ENCODE measurements at places on chromosomes 2 and 18. TPM values are rescaled to one million over a fixed set of nuclear protein-coding genes. Genes with fewer than 3 reads are reported as not detected.

DNA sequence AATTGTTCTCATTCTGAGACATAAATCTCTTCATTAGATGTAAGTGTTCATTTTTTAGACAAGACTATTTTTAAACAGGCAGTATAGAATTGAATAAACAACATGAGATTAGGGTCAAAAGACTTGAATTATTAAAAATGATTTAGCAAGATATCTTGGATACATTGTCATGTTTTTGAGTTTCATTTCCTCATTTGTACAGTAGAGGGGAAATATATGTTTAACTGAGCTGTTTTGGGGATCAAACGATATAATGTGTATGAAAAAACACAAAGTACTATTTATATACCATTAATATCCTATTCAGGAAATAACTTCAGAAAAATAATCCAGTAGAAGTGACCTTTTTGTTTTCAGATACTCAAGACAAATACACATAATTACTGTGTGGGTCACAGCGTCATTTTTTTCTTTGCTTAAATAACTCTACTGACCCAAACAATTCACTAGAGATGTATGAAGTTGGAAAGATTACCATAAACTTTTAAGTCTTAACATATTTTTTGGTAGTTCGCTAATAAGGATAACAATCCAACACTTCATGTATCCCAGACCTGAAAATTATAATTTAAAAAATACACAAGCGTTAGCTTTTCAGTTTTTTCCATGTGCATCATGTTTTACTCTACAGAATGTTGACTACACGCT lies 896 bp upstream of the ASXL3 start:
- H3K27me3 ChIP-seq: peaks cover 18% of the 10 kb centered on the region
- H3K27ac ChIP-seq: no peak overlapping the region
- no peak overlapping the region for H3K4me3 ChIP-seq
- no peaks in the 10 kb centered on the region for H3K36me3 ChIP-seq
- H3K4me1 ChIP-seq: peaks cover 4% of the 10 kb centered on the region
- no peak for DNase-seq

DNA sequence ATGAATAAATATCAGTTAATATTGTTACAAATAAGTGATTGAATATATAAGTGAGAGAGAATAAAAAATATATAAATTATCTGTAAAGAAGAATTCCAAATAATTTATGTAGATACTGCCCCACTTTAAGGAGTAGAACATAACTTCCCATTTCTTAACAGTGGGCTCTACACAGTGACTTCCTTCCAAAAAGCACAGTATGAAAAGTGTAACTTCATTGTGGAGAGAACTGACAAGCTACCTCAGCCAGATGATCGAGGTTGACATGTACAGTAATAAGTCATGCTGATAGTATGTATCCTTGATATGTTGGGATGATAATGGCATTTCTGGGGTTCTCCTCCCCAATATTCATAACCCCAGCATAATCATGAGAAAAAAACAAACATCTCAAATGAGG lies 191.9 kb upstream of the FN1 start:
- H3K27me3 ChIP-seq: no peaks in the 10 kb centered on the region
- H3K4me3 ChIP-seq: no peak overlapping the region
- no peak overlapping the region for H3K27ac ChIP-seq
- H3K4me1 ChIP-seq: no peaks in the 10 kb centered on the region
- no peak for DNase-seq
- H3K36me3 ChIP-seq: no peaks in the 10 kb centered on the region

DNAJC5G gene
- not detected for total RNA-seq

DNA sequence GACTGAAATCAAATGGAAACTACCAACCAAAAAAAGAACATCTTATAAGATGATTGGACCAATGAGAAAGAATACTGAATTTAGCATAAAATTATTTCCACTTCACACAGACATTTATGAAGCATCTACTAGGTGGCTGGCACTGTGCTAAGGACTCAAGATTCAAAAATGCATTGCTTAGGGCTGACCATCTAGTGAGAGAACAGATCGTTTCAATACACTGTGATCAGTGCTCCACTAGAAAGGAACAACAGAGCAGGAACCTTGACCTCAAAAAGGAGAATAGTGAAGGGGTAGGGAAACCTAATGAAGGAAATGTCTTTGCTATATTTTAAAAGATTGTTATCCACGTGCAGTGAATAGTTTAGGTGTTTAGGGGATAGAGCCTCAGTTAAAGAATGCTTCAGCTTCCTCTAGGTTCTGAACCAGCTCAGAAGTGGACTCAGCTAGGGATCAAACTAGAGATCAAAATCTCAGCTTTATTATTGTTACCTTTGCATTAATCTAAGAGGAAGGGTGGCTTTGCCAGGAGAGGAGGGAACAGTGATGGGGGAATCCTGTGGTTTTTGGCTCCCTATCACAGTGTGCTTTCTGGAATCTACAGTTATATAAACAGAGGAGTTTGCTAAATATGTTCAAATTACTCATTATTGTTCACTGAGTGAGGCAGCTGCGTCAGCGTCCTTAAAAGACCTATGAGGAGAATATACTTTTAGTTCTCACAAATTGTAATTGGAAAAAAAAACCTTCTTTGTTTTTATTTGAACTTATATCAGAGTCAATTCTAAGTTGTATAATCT lies 16.2 kb upstream of the BBS5 start:
- no peaks in the 10 kb centered on the region for H3K27me3 ChIP-seq
- H3K4me3 ChIP-seq: no peak overlapping the region
- H3K27ac ChIP-seq: no peak overlapping the region
- DNase-seq: no peak
- H3K4me1 ChIP-seq: no peaks in the 10 kb centered on the region

DNA sequence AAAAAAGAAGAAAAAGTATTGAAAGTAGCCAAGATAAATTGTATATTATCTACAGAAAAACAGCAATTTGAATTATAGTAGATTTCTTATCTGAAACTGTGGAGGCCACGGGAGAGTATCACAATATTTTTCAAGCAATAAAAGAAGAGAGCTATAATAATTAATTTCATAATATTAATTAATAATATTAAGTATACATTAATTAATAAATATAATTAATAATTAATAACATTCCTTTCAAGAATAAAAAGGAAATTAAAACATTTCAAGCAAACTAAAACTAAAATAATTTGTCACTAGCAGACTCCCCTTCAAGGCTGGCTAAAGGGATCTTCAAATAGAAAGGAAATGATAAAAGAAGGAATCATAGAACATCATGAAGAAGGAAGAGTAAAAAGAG lies 372.7 kb upstream of the KYNU start:
- H3K27ac ChIP-seq: no peak overlapping the region
- H3K27me3 ChIP-seq: no peaks in the 10 kb centered on the region
- DNase-seq: no peak
- H3K4me1 ChIP-seq: no peaks in the 10 kb centered on the region

DNA sequence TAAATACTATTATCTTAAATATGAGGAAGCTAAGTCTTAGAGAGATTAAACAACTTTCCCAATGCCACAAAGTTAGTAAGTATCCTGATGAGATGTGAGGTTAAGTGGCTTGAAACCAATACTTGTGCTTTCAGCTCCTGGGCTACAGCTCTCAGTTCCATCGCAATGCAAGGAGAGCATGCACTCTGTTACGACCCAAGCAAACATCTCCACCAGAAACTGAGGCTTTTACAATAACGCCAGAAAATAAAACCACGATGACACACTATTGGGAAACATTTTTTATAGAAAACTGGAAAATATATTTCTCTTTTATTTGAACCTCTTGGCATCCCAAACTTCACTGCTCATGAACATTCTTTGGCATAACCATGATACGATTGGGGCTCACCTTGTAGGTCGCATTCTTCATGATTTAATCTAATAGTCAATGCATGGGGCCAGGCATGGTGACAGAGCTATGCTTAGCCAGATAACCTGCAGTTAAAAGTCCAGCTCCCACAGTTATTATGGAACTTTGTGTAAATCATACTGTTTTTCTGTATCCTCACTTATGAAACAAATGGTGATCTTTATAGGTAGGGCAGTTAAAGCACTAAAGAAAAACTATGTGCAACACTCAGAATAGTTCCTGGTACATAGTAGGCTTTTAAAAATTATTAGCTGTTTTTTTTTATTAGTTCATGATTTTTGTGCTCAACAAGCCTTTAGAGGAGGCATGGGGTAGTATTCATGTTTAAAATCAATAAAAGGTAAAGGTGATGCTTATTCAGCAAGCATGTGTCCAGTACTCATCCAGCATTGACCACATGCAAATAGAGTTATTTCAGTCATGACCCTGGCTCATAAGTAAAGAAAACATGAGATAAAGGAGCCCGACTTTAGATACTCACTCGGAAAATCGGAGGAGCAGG lies 238.3 kb upstream of the TRIB2 start:
- H3K27ac ChIP-seq: no peak overlapping the region
- DNase-seq: no peak
- no peak overlapping the region for H3K4me3 ChIP-seq
- no peaks in the 10 kb centered on the region for H3K36me3 ChIP-seq
- H3K4me1 ChIP-seq: no peaks in the 10 kb centered on the region
- no peaks in the 10 kb centered on the region for H3K27me3 ChIP-seq

RBKS gene
- 1.1 TPM for total RNA-seq

DNA sequence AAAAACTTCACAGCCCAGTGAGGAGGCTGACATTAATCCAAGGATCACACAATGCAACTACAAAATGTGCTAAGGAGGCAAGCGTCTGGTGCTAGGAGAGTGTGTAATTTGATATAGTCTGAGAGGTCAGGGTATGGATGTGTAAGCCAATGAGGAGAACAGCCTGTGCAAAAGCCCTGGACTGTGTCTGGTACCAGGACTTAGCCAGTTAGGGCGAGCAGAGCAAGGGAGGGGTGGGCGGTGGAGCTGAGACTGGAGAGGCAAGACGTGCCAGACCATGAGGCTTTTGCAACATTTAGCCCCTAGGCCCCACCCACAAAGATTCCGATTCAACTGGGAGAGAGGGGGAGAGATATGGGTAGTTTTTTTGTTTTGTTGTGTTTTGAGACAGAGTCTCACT lies 33.5 kb upstream of the SPRED2 start:
- no peaks in the 10 kb centered on the region for H3K36me3 ChIP-seq
- H3K27me3 ChIP-seq: peaks cover 9% of the 10 kb centered on the region
- H3K27ac ChIP-seq: no peak overlapping the region
